ENCODE measurements at places on chromosomes 6 and 20.

DNA sequence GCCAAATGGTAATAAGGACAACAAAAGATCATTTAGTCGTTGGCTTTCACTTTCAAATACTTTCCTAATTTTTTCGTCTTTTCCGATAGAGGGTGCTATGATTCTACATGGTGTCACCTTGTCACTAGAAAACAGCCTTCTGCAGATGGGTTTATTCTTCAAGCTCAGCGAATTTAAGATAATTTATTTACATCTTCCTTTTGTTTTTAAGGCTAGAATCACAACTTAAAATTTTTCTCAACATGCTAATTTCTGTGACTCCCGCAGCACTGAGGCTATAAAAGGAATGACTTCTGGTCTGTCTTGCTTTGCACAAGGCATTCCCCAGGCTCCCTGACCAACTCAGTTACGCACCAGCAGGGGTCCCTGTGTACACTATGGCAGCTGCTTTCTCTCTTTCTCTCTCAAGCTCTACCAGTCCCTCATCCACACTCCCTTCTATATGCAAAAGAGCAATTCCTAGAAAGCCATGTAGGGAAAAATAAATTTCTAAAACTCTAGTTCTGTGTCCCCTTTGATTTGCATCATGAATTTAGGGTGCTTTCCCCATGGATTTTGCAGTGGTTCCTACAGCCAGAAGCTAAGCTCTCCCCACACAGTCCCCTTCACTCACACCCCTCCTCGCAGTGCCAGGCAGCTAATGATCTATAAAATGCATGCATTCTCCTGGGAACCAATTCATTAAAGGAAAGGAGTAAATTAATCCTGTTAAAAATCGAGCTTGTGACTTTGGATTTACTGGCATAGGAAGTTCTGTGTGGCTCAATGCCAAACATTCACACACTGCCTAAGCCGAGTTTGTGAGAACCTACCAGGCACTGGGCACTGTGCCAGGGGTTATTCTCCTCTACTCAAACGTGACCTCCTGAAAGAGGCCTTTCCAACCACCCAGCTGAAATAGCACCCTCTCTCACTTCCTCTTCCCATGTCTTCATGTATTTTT lies 74.5 kb downstream of the DCDC2 start:
- DNase-seq: peak; percentile 86

DNA sequence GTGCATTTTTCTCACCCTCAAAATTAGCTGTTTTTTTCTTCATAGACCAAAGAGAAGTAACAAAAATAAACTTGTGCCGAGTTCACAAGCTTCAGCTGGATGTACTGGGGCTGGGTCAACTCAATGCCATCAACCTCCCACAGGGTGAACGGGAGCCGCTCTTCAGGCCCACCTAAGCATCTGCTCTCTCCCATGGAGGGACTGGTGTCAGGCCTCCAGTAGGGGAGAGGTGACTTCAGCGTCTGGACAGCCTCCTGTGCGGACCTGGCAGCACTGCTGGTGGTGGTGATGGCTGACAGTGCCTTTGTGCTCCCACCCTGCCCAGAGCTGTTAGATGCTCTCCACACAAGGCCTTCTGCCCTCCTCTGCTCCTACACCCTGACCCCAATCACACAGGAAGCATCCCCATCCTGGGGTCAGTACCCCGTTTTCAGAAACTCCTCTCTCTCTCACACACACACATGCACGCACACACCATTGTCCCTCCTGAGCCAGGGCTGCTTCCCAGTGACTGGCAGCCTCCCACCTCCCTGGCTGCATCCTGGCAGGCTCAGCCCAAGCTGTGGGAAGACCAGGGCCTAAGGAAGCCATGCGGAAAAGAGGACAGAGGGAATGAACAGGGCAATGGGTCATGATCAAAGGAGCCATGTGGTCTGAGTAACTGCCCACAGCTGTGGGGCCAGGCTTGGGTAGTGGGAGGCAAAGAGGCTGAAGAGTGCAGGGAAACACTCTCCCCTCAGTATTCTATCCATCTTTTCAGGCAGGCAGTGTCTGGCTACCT lies 17.7 kb downstream of the CST8 start:
- DNase-seq: no peak

GRCh38 chr20:64108731-64109681 lies 1.6 kb upstream of the NPBWR2 start:
- DNase-seq: peak; percentile 16

DNA sequence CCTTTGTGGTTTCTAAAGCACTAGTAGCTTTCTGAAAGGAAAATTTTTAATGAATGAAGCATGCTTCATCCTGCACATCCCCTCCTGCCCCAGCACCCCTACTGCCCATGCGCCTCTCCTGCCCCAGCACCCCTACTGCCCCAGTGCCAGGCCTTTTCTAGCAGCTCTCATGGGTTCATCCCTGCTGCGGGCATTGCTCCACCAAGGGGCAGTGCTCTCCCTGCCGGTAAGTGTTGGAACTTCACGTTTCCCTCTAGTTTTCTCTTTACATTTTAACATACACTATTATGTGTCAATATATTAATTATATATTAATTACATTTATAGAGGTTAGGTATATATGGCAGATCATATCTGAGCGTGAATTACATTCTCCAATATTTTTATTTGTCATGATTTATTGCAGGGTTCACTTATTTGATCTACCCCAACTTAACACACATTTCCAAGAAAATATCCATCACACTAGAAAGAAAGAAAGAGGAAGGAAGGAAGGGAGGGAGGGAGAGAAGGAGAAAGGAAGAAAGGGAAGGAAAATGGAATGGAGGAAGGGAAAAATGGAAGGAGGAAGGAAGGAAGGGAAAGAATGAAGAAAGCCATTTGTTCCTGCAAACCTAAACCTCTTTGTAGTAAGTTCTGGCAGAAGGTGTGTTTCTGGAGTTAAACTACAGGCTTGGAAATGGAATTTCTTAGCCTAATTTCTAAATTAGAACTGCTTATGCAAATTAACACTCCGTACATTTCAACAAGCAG lies 46.8 kb downstream of the CEP43 start:
- DNase-seq: no peak

DNA sequence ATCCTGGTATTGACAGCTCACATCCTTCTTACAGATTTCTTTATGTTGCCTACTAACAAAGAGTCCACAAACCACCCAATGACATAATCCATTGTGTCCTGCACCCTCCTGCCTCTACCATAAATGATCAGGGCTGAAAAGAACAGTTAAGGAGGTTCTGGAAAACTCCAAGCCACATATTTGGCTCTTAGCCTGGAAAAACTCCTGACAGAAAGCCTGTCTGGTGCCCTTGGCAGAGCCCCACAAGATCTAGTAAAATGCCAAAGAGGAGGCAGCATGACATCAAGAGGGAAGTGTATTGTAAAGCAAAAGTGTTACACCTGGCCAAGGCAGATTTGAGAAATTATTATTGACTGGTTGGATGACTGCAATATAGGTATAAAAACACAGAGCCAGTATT lies 126.4 kb upstream of the VGLL2 start:
- DNase-seq: no peak

- DNase-seq: no peak
These were observed 3.6 kb upstream of the SF3B5 start for GRCh38 chr6:144098993-144099392.
